ENCODE measurements at places on chromosomes 7 and 10.

- peak; percentile 93 for DNase-seq
These were observed 69.9 kb upstream of the GTF2I start for GRCh38 chr7:74587435-74588126.

DNA sequence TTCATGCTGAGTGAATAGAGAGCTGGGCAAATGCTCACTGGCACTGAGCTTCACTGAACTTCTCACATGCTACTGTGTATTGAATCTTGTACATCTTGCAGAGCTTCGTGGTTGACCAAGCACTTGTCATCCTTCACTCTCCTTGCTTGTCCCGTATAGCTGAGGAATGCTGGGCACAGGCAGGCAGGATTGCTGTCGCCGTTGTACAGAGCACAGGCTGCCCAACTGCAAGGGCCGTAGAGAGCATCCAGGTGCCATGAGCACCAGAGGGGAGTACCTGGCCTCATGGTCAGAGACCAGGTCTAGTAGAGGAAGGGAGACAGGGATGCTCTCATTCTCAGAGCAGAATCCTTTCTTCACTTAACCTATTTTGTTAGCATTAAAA, 99.8 kb upstream of the RET start:
- DNase-seq: no peak

DNA sequence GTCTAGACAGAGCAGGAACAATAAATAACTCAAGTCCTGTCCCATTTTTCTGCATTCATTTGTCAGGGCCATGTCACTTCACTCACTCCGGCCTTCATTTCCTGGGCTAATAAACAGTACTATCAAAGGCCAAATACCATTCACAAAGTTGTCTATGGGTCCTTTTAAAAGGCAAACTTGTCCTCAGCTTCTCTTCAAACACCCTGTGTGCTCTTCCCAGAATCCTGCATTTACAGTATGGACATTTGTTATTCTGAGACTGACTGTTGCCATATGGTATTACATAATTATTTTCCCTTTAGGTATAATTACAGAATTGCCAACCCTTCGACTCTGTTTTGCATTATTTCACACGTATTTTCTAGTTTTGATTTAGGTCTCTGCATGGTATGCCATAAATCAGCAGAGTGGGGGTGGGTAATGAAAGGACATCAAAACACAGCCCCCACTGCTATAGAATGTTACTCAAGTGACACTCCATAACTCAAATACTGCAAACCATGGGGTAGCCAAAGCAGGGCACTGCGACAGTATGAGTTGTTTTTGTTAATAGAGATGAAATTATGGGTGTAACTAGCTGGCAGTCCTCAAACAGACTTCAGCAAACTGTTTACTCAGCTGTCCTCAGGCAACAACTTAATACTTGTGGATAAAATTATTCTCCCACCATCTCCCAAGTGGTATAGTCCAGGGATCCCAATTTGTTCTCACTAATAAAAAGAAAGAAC, 183.7 kb downstream of the TRIL start:
- DNase-seq: no peak

GRCh38 chr10:3484306-3485056, 300.5 kb downstream of the KLF6 start:
- DNase-seq: no peak
